ENCODE measurements at places on chromosomes 2 and 18.

- DNase-seq = no peak
These were observed 117.0 kb downstream of the FTCDNL1 start for GRCh38 chr2:199734011-199734410.

DNA sequence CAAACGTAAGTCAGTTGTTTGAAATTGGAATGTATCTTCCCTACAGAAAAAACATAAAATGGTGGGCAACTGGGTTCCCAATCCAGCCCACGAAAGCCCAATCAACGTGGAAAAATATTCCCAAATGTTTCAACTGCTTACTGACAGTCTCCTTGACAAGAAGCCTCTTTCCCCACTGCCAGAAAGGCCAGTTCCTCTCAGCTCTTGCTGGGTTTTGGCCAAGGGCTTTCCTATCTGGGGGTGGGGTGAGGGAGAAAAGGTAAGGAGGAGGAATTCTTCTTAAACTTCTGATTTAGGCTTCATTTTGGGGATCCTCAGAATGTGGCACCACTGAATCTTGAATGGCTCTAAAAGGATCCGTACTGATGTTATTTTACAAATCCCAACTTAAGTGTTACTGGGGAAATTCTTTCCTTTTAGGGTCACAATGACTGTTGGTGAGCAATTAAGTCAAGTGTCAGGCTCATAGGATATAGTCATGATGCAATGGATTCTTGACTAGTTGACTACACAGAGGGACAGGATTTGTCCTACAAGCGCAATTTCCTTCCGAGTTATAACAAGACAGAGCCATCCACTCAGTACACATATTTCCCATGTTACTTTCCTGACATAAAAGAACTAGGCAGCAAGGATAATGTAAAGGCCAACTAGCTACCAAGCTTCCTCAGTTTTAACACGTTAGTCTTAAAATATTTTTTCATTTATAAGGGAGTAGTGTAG is 73.6 kb downstream of the SPRED2 start:
- DNase-seq = no peak

- no peak for DNase-seq
These were observed 31.6 kb upstream of the ATG16L1 start for GRCh38 chr2:233219848-233220247.

DNA sequence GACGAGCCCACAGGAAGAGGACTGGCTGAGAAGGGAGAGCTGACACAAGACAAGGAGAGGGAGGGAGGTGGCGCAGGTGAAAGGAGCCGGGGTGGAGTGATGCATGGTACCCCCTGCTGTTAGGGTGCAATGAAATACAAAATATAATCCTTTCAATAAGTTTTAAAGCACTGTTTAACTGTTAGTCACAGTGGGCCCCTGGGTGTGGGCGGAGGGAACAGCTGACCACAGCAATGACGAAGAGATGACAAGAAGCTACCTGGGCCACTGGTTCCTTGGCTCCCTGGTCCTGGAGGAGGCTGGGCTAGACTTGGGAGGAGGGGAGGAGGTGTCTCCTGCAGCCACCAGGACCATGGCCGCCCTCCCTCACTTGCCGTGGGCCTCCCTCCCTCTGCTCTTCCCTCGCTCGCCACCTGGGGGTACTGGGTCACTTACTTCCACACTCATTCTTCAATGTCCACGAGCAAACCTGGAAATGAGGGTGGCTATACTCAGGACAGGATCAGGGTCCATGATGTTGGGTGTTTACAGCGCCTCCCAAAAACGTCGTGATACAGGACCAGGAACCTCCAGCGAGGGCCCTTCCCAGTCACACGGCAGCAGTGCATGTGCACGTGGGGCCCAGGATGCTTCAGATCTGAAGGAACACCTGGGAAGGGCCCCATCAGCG is 196.1 kb downstream of the ANKRD30B start:
- no peak for DNase-seq

DNA sequence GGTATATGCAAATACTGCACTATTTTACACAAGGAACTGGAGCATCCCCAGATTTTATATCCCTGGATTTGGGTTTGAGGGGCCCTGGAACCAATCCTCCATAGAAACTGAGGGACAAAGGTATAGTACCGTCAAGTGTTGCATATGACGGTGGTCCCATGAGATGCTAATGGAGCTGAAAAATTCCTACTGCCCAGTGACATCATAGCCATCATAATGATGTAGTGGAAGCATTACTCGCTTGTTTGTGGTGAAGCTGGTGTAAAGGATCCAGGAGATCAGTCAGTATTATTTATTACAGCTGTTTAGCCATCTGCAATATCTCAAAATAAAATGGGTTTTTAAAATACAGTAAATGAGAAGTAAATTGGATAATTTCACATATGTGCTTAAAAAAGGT is 496.6 kb upstream of the HS6ST1 start:
- no peak for DNase-seq

- no peak for DNase-seq
These were observed 15.3 kb upstream of the ARID5A start for GRCh38 chr2:96521219-96521618.

- DNase-seq = no peak
These were observed 1.7 kb upstream of the PPP4R1 start for GRCh38 chr18:9616049-9616448.

DNA sequence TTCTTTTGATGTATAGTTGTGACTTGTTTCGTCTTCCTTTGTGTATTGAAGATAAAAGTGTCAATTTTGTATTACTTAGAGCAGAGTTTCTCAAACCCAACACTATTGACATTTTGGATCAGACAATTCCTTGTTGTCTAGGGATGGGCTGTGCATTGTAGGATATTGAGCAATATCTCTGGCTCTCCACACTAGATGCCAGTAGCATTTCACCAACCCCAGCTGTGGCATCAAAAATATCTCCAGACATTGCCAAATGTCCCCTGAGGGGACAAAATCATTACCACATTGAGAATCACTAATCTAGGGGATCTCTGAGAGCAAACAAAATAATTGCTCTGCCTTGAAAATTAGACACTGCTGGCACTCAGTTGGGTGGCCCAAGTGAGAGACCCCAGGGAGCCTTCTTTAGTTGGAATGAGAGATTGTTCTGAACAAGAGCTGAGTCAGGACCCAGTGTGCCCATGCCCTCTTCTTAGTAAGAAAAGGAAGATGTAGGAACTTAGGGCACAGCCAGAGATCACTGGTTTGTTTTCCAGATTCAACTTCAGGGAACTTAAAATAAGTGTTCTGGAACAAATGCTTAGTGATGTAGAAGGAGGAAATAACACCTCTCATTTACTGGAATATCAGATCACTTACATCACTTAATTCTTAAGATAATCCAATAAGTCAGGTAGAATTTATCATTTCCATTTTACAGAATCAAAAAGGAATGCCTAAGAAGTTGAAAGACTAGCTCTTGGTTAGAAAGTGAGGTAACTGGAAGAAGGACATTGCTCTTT is 466.6 kb upstream of the TNP1 start:
- no peak for DNase-seq

DNA sequence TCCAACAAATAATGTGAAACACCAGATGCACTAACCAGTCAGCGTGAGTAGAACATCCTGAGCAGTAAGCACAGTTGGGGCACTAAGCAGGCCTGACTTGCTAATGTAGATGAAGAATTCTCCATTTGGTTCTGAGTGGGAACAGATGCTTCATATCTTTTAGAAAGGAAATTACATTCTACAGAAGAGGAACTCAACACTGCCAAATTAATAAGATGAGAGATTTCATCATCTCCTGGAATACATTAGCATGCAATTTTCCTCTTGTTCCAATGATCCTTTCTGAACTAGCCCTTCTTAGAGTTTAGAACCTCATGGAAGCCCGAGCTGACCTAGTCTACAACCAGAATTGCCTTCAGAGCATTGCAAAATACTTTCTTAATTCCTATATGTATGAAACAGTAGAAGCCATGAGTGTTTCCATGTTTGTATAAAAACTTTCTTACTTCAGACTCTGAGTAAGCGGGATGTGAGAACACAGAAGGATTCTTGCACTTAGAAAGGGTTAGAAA is 34.8 kb downstream of the COL5A2 start:
- DNase-seq = no peak

GRCh38 chr2:74908748-74909444 is 49.5 kb upstream of the POLE4 start:
- no peak for DNase-seq

GRCh38 chr18:79921984-79922965 is 29.2 kb downstream of the SLC66A2 start:
- no peak for DNase-seq

GRCh38 chr2:162828545-162828944 is 10.0 kb downstream of the KCNH7 start:
- no peak for DNase-seq

DNA sequence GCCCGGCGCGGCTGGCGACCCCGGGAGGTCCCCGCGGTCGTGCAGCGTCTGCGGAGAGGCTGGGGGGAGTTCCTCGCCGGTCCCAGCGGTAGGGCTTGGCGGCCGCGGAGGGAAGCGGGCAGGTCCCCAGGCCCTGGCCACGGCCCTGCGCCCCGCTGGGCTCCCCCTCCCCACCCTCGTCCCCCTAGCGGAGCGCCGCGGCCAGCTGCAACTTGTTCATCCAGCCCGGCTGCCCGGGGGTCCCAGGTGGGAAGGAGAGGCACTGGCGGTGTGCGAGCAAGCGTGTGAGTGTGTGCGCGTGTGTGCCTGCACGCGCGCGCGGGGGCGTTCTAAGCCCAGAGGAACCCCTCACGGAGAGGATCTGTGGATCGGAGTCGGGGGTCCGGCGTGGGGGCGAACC is 1.3 kb downstream of the PTPRM start:
- no peak for DNase-seq

- DNase-seq = no peak
These were observed 5.9 kb upstream of the DNAJC27 start for GRCh38 chr2:24977631-24978030.

DNA sequence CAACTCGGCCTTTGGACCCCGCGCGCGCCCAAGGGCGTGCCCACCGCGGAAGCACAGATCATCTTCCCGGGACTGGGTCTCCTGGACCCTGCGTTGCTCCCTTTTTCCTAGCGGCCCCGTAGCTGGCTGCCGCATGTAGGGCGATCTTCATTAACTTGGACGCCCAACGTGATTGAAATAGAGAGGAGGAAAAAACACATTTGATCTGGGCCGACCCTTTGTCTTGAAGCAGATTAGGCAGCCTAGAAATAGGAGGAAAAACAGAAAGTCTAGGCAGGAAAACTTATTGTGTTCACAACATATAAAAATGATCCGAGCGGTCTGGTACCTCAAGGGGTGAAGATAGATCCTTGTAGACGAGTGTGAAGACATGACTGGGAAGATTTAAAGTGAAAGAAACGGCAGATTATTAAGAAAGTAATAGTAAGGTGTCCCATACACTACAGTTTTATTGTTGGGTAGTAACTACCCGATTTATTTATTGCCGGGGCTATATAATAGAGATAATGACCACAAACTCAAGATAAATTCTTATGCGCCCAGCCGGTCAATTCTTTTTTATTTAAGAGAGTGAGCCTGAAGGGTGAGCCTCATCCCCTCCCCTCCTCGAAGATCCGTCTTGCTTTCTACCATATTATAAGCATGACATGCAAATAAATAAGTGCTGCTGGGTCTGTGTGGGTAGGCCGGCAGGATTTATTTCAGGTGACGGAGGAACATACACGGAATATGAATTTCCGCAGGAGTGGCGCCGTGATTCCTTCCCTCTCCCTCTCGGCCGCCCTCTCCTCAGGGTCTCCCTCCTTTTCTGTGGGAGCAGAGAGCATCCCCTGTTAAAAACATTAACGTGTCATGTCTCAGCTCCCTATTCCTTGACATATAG is 147.4 kb downstream of the MEIS1 start:
- DNase-seq = no peak

GRCh38 chr2:43326101-43326825 is 99.9 kb upstream of the ZFP36L2 start:
- DNase-seq = no peak

- DNase-seq = no peak
These were observed 208.1 kb downstream of the NR4A2 start for GRCh38 chr2:156124458-156124857.

- DNase-seq = no peak
These were observed 218 bp downstream of the DGKD start for GRCh38 chr2:233354500-233354924.

GRCh38 chr2:24859968-24860600 is 60.0 kb downstream of the ADCY3 start:
- DNase-seq = no peak

DNA sequence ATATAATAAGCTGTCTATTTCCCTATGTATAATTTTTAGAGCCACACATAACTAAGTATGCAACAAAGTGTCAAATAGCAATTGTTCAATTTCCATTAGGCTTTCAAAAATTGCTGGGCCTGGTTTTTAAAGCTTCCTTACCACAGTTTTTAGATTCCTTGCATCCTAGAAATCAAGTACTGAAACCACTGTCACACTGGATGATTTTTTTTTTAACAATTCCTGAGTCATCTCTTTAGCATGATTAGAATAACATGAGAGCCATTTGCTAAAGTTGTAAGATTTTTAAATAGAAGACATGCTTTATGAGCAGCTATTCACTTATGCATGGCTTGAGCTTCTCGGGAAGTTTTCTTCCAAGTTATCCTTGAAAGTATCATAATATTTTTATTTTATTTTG is 319.5 kb upstream of the NXPH2 start:
- DNase-seq = no peak
